ENCODE measurements at places on chromosomes 6 and 20.

DNA sequence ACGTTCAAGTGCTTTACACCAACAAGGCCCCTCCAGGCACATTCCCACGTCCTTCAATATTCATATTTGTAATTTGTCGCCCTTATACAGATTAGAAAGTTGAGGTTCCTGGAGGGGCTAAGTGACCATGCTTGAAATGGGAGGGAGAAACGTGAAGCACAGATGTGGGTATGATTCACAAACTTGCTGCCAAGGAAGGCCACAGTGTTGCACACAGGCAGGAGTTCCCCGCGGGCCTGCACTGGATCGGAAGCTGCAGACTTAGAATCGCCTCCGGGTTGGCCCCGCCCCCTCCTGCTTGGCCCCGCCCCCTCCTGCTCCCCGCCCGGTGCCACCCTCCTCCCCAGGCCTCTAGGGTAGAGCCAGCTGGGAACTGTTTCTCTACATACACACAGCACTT is 58.2 kb upstream of the QKI start:
- no peak overlapping the region for H3K4me3 ChIP-seq
- peak overlapping the region; percentile 67 for H3K27ac ChIP-seq
- DNase-seq, result no peak
- no peaks in the 10 kb centered on the region for H3K27me3 ChIP-seq
- peaks cover 26% of the 10 kb centered on the region for H3K4me1 ChIP-seq
- no peaks in the 10 kb centered on the region for H3K36me3 ChIP-seq

- peaks cover 55% of the 10 kb centered on the region for H3K27me3 ChIP-seq
- DNase-seq, result no peak
- no peaks in the 10 kb centered on the region for H3K36me3 ChIP-seq
- H3K27ac ChIP-seq, result no peak overlapping the region
- H3K4me1 ChIP-seq, result peaks cover 9% of the 10 kb centered on the region
- peak overlapping the region; percentile 50 for H3K4me3 ChIP-seq
Measured at GRCh38 chr6:27096834-27097511, 150.5 kb upstream of the PRSS16 start.

GRCh38 chr20:57526087-57526884 is 1.3 kb upstream of the CTCFL start:
- H3K27me3 ChIP-seq, result peaks cover 4% of the 10 kb centered on the region
- no peak overlapping the region for H3K4me3 ChIP-seq
- H3K36me3 ChIP-seq, result no peaks in the 10 kb centered on the region

- H3K36me3 ChIP-seq, result no peaks in the 10 kb centered on the region
- no peak overlapping the region for H3K27ac ChIP-seq
- H3K27me3 ChIP-seq, result peaks cover 42% of the 10 kb centered on the region
- no peak overlapping the region for H3K4me3 ChIP-seq
- no peak for DNase-seq
Measured at GRCh38 chr20:46050444-46050843, 21.4 kb downstream of the SLC12A5 start.

- DNase-seq, result peak; percentile 58
- peak overlapping the region; percentile 87 for H3K4me3 ChIP-seq
- H3K4me1 ChIP-seq, result peaks cover 18% of the 10 kb centered on the region
- no peaks in the 10 kb centered on the region for H3K36me3 ChIP-seq
- H3K27ac ChIP-seq, result peak overlapping the region; percentile 88
Measured at GRCh38 chr6:38640216-38640909, 634 bp upstream of the BTBD9 start.

DNA sequence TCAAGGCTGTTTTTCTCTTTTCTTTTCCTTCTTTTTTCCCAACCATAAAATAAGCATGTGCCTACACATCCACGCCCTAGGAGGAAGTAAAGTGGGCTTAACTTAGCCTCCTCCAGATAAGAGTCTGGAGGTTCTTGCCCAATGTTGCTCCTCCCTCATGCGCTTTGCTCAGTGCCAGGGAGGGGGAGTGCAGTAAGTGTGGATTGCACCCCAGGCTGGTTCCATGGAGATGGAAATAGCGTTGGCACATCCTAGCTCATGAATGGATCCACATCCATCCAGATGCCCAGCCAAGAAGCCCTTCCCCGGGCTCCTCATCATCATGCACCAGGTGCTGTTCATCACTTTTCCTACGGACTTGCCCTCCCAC is 58.2 kb downstream of the NEDD9 start:
- no peaks in the 10 kb centered on the region for H3K36me3 ChIP-seq
- H3K4me3 ChIP-seq, result no peak overlapping the region
- no peaks in the 10 kb centered on the region for H3K27me3 ChIP-seq
- H3K27ac ChIP-seq, result no peak overlapping the region

- no peak overlapping the region for H3K27ac ChIP-seq
- no peaks in the 10 kb centered on the region for H3K36me3 ChIP-seq
- H3K4me1 ChIP-seq, result peaks cover 36% of the 10 kb centered on the region
- no peaks in the 10 kb centered on the region for H3K27me3 ChIP-seq
Measured at GRCh38 chr6:45447716-45448115, 70.0 kb upstream of the SUPT3H start.

- H3K4me3 ChIP-seq, result no peak overlapping the region
- peaks cover 15% of the 10 kb centered on the region for H3K4me1 ChIP-seq
- H3K36me3 ChIP-seq, result no peaks in the 10 kb centered on the region
- DNase-seq, result no peak
Measured at GRCh38 chr6:30849903-30850651, 34.2 kb upstream of the DDR1 start.

DNA sequence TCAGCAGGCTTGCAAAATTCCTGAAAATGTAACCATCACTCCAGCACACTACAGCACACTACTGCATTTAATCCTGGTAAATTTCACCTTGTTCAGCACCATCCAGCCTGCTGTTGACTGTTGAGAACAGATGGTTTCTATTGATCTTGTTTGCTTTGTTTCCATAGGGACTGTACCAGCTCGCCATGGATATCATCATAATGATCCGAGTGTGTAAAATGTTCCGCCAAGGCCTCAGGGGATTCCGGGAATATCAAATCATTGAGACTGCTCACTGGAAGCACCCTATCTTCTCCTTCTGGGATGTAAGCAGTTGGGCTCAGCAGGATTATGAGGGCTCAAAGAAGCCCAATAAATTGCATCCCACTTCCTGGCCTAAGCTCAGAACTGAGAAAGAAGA is 4.1 kb downstream of the CNBD2 start:
- no peak for DNase-seq
- H3K27ac ChIP-seq, result no peak overlapping the region
- H3K36me3 ChIP-seq, result no peaks in the 10 kb centered on the region
- H3K4me1 ChIP-seq, result peaks cover 10% of the 10 kb centered on the region
- no peaks in the 10 kb centered on the region for H3K27me3 ChIP-seq
- no peak overlapping the region for H3K4me3 ChIP-seq

- H3K27me3 ChIP-seq, result no peaks in the 10 kb centered on the region
- no peaks in the 10 kb centered on the region for H3K4me1 ChIP-seq
- H3K4me3 ChIP-seq, result no peak overlapping the region
- peaks cover 4% of the 10 kb centered on the region for H3K36me3 ChIP-seq
Measured at GRCh38 chr20:52124821-52125220, 66.8 kb downstream of the ZFP64 start.

GRCh38 chr6:85826997-85827396 is 184.3 kb upstream of the SYNCRIP start:
- no peaks in the 10 kb centered on the region for H3K36me3 ChIP-seq
- no peak overlapping the region for H3K27ac ChIP-seq
- no peaks in the 10 kb centered on the region for H3K27me3 ChIP-seq
- no peak for DNase-seq
- H3K4me1 ChIP-seq, result no peaks in the 10 kb centered on the region
- no peak overlapping the region for H3K4me3 ChIP-seq

GRCh38 chr6:137136065-137136464 is 37.4 kb downstream of the IL22RA2 start:
- no peaks in the 10 kb centered on the region for H3K36me3 ChIP-seq
- peaks cover 3% of the 10 kb centered on the region for H3K4me1 ChIP-seq
- no peaks in the 10 kb centered on the region for H3K27me3 ChIP-seq

GRCh38 chr6:143198312-143198711 is 137.6 kb downstream of the AIG1 start:
- no peak overlapping the region for H3K4me3 ChIP-seq
- peaks cover 3% of the 10 kb centered on the region for H3K4me1 ChIP-seq
- no peaks in the 10 kb centered on the region for H3K36me3 ChIP-seq

- no peaks in the 10 kb centered on the region for H3K27me3 ChIP-seq
- no peak for DNase-seq
- H3K4me1 ChIP-seq, result peaks cover 10% of the 10 kb centered on the region
Measured at GRCh38 chr6:1088492-1089001, 223.4 kb upstream of the FOXQ1 start.
